NCI-H526 (cell line): ENCODE measurements at places on chromosomes 6 and 20.

GRCh38 chr6:169251371-169251802 lies 2.3 kb downstream of the THBS2 start:
- peak; percentile 15 for DNase-seq

GRCh38 chr6:123635144-123635543 lies 1.6 kb downstream of the TRDN start:
- peak; percentile 56 for DNase-seq

DNA sequence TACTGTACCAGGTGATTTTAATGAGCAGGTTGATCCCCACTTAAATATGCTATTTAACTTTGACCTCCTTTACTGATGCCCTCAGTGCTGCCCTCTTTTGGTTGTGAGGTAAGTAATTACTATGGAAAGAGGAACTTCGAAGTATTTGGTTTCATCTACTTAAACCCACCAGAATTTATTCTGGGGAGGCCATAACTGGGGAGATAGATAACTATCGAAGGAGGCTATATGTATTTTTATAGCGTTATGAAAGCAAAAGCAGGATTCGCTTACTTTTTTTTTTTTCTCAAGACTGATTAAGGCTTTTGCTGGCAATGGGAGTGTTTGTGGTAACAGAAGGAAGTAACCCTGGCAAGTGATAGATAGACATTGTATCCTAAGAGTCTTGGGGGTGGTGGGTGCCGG lies 168.9 kb upstream of the CENPW start:
- peak; percentile 22 for DNase-seq

DNA sequence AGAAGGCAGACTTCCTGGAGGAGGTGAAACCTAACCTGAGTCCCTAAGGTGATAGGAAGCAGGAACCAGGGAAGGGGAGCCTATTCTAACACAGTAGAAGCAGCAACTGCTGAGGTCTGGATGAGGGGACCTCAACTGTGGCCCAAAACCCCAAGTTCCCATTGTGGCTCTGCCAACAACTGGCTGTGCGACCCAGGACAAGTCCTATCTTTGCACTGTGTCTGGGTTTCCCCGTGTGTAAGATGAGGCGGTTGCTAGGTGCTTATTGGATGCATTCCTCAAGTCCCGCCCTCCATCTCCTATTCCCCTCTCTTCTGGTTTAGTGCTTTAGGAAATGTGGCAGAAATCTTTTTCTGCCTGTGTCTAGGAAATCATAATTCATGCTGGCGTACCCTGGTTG lies 52.2 kb upstream of the TTPAL start:
- DNase-seq: peak; percentile 22

DNA sequence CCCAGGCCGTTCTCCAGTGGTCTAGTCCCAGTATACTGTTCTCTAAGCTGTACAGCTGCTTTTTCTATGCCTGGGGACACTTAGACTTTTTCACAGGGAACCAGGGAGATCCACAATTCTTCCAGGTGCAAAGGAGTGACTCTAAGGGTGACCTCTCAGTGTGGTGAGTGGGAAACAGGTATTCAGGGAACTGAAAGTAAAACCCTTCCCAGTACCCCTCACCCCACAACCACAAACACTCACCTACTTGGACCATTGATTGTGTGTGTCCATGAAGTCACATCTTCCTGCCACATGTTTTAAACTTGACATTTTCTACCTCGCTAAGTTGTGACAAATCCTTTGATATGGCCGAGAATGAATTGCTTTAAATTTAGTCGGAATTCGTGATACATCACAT lies 183.6 kb downstream of the CLIC5 start:
- DNase-seq: no peak

DNA sequence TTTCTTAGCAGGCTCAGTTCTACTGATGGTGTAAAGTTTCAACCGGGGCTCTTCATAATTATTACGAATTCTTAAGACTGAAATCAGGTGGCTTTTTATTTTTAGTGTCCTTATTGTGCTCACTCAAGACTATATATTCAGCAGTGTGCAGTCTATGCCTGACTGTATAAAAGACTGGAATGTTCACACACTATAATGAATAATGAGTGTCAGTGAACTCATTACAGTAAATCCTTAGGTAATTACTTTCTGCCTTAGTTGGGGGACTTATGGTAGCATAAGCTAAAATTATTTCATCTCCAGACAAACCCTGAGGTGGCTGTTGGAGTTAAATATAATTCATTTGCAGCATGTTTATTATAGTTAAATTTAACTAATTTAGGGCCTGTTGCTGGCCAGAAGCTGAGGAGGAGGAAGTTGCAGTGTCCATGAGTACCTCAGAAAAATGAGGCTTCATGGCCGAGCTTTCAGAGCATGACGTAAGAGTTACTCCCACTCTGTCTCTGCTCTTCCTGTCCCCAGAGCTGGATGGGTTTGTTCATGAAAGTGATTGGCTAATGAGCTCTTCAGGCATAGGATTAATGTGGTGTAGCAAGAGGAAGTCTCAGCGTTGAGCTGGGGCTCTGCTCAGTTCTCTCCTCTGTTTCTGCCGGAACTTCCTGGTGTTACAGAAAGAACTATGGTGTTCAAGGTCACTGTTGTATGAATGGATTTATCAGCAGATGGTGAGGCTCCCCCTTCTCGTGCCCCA lies 335.7 kb downstream of the NRN1 start:
- no peak for DNase-seq

- no peak for DNase-seq
Measured at GRCh38 chr6:56348578-56348977, 101.2 kb upstream of the COL21A1 start.

DNA sequence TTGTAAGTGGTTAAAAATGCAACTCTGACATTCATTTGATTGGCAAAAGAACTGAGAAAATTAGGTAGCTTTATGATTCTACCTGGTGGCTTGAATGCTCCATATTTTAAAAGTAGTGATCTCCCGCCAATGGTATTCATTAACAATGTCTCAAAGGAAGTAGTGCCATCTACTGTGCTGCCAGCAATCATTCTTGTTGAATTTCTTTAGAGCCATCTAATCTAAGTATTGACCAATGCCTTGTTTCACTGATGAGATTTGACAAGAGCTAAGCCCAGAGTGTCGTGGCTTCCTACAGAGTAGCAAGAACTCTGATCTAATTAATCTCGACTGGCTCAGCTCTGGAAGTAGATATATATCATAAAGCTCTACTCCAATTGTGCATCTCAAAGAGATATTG lies 696.7 kb downstream of the C6orf118 start:
- DNase-seq: no peak

DNA sequence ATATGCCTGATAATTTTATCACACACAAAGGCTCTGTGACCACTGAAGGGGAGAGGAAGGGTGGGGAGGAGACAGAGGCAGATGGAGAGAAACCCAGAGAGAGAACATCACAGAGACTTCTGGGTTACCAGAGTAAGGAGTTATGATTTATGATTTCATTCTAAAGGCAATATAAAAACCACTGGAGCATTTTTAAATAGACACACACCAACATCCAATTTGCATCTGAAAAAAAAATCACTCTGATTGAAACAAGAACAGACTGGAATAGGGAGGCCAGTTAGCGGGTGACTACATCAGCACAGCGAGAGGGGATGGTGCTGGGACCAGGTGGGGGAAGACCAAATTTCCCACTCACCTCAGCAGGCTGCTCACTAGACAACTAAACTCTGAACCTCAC lies 104.8 kb downstream of the AGPAT4 start:
- peak; percentile 42 for DNase-seq

GRCh38 chr20:37299718-37300528 lies 10.5 kb downstream of the MANBAL start:
- DNase-seq: no peak

DNA sequence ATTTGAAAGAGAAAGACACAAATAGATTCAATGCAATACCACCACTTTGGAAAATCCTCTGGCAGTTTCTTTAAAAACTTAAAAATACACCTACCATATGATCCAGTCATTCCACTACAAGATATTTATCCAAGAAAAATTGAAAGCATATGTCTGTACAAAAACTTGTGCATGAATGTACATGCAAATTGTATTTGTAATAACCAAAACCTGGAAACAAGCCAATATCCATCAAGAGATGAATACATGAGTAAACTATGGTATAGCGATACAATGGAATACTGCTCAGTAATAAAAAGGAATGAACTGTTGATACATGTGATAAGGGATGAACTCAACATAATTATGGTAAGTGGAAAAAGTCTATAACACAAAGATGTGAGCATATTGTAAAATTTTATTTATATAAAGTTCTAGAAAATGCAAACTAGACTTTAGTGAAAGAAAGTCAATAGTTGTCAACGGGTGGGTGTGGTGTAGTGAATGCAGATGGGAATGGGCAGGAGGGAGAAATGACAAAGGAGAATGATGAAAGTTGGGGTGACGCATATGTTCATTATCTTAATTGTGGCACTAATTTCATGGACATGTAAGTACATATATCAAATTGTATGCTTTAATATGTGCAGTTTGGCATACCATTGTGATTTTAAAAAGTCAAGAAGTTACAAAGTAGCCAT lies 347.5 kb downstream of the SAMD5 start:
- DNase-seq: peak; percentile 11

DNA sequence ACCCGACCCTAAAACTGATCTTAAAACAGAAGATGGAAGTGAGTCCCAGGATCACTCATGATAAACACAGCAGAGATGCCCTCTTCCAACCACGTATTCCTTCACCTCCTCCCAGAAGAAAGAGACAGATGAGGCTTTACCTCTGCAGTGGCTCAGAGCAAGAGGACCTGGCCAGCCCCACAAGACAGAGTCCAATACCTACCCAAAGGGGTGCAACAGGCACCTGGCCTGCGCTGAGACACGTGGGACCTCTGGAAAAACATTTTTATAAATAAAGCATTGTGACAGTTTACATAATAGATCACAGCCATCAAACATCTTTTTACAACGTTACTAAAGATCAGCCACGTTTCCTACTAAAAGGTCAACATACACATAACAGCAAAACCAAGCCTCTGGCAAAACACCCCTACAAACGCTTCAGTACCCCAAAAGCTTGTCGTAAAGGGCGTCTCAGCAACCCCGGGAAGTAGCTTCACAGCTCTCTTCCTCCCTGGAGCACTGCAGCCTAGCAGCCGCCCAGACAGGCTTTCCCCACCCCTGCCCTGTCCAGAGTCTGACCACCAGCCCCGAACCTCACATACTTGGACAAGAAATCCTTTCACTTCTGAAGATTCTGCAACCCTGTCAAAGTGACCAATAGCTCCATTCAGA lies 2.9 kb downstream of the TAF4 start:
- no peak for DNase-seq

- DNase-seq: no peak
Measured at GRCh38 chr6:163423696-163424095, 9.2 kb downstream of the QKI start.

DNA sequence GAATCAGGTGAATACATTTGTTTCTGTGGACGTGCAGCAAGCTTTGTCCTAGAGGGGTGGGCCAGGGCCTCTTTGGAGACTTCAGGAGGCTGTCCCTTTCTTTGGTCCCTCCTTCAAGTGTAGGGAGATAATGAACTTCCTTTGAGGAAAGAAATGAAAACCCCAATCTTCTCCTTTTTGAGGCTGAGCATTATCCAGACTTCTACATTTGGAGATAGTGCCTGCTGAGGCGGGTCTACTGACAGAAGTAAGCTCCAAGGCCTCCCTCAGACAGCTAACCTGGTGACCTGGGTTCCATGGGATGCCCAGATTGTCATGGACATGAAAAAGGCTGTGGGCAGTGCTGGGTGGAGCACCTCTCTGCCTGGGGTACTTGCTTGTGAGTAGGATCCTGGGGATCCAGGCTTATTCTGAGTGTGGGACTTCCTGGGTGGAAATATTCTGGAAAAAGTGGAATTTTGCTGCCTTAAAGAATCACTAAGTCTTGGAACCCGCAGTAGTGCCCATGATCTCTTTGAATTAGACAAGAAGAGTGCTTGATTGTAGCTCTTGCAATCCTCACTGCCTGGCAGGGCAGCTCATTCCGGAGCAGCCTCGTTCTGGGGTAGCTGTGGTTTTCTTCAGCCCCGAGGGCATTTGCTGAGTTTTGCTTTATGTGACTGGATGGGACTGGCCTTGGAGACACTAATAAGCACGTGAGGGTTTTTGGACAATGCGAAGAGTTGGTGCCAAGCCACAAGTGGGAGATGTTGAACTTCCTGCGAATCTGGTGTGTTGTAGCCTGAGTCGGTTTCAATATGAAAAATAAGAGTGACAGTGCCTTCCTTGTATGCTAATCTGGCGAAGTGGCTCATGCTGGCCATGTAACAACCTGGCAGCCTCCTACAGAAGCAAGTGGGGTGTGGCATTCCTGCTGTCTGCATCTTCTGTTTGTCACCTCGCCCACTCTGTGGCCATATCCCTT lies 28.1 kb downstream of the SNRNP48 start:
- peak; percentile 24 for DNase-seq
